ENCODE measurements at places on chromosomes 1 and 21. TPM values are rescaled to one million over a fixed set of nuclear protein-coding genes. Genes with fewer than 3 reads are reported as not detected.

Gene LIN28A
- total RNA-seq: under 0.01 TPM

Gene UCK2
- 124 TPM for total RNA-seq

Gene CFAP74
- total RNA-seq: not detected

Gene CFHR5
- not detected for total RNA-seq

Gene KIF21B
- under 0.01 TPM for total RNA-seq

Gene GBP7
- not detected for total RNA-seq

Gene IQCC
- total RNA-seq: 2.3 TPM

Gene CA6
- total RNA-seq: not detected

Gene MX2
- total RNA-seq: 0.69 TPM

Gene VWA5B1
- total RNA-seq: not detected

All from LHCN-M2 (cell line).